ENCODE measurements at places on chromosomes 1 and 21.

GRCh38 chr1:111449703-111450017 lies 396 bp downstream of the ATP5PB start:
- DNase-seq, result no peak

GRCh38 chr1:229064320-229065168 lies 206.4 kb upstream of the RAB4A start:
- DNase-seq, result no peak

DNA sequence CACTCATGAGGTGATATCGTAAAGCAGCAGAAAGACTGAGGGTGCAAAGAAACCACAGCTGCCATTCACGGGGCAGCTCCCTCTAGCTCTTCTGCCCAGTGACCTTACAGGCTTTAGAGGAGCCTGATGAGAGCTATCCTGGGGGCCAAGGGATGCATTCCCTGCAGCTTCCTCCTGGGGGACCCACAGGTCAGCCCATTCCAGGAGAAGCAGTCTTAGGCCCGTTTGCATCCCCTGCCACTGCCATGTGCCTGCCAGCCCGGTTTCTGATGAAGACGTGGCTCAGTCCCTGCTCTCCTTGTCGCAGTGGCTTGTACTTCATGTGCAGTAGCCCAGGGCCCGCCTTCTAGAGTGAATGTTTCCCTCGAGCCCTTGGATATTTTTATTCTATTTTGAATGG lies 22.8 kb downstream of the ATP5PO start:
- DNase-seq, result no peak

- no peak for DNase-seq
These were observed 18.0 kb upstream of the RIPPLY3 start for GRCh38 chr21:36988536-36988935.

GRCh38 chr21:42002421-42002958 lies 7.7 kb downstream of the ZBTB21 start:
- no peak for DNase-seq

GRCh38 chr1:197632005-197632404 lies 143.3 kb downstream of the DENND1B start:
- no peak for DNase-seq

GRCh38 chr1:170670802-170671628 lies 7.1 kb downstream of the PRRX1 start:
- no peak for DNase-seq
